NCI-H2171 (cell line): ENCODE measurements at places on chromosomes 6 and 20.

DNA sequence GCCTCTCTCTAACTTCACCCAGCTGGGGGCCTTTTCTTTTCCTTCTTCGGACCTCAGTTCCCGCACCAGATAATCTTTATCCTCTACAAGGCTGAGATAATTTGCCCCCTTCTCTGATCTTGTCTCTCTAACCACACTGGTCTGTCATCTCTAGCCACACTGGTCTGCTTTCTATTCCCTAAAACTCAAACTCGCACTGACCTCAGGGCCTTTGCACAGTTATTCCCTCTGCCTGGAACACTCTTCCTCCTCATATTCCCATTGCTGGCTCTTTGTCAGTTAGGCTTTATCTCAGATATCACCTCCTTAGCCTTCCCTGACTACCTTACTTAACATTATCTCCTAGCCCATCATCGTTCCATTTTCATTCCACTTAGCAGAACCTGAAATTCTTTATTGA lies 7.6 kb downstream of the RIMS4 start:
- DNase-seq: no peak

- DNase-seq: no peak
Observed at GRCh38 chr6:107931894-107932293, 26.1 kb downstream of the SEC63 start.

- DNase-seq: no peak
Observed at GRCh38 chr20:1815502-1816085, 79.6 kb upstream of the SIRPA start.

DNA sequence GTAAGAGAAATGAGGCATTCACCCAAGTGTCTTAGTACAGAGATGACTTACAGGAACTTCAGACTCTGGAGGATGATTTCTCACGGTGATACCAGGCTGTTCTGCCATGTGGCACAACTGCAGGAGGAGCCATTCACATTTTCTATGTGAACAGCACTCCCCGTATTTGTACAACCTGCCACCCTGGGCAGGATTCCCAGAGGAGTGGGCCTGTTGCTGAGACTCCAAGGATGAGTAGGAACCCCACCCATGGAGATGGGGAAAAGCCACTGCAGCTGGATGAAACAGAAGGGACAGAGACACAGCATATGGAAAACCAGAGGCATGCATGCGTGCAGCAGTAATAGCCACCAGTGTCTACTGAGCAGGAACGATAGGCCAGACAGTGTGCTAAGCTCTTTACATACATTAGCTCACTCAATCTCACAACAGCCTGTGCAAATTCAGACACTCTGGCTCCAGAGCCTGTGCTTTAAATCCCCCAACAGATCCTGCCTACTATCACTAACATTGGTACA lies 48.0 kb upstream of the PTPRT start:
- DNase-seq: no peak

DNA sequence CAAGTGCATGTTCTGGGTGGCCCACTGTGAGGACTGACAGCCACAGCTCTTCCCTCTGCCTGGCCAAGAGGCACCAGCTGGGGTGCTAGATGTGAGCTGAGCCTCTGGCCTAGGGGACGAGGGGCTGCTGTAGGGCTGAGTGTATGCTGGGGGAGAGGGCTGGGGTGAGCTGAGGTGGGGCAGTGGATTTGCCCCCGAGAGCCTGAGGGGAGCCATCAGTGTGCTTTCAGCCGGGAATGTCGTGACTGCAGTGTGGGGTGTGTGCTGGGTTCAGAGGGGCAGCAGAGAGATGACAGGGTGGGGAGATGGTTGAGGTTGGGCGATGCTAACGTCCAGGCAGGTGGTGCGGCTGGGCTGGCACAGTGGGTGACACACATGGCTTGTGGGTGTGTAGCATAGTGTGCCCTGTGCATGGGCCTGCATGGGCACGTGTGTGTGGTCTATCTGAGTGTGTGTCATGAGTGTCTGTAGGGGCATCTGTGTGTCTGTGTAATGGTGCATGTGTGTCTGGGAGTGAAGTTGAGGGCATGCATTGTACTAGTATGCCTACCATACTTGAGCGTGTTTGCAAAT lies 46.0 kb upstream of the BLCAP start:
- no peak for DNase-seq

DNA sequence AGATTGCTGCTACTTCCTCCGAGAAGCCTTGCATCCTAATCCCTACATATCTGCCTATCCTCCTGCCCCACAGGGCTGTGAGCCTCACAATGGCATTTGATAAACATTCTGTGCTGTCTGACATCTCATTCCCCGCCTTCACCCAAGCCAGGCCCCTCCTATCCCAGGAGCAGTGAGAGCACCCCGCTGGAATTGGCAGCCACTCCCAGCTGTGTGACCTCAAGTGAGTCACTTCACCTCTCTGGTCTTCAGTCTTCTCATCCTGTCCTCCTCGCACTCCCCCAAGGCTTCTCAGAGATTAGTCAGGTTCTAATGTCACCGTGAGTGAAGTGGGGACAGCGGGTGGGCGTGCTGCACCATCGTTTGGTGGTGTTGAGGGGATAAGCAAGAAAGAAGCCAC lies 81.7 kb downstream of the CDH22 start:
- no peak for DNase-seq

GRCh38 chr6:1636971-1637871 lies 27.5 kb downstream of the FOXC1 start:
- peak; percentile 87 for DNase-seq

DNA sequence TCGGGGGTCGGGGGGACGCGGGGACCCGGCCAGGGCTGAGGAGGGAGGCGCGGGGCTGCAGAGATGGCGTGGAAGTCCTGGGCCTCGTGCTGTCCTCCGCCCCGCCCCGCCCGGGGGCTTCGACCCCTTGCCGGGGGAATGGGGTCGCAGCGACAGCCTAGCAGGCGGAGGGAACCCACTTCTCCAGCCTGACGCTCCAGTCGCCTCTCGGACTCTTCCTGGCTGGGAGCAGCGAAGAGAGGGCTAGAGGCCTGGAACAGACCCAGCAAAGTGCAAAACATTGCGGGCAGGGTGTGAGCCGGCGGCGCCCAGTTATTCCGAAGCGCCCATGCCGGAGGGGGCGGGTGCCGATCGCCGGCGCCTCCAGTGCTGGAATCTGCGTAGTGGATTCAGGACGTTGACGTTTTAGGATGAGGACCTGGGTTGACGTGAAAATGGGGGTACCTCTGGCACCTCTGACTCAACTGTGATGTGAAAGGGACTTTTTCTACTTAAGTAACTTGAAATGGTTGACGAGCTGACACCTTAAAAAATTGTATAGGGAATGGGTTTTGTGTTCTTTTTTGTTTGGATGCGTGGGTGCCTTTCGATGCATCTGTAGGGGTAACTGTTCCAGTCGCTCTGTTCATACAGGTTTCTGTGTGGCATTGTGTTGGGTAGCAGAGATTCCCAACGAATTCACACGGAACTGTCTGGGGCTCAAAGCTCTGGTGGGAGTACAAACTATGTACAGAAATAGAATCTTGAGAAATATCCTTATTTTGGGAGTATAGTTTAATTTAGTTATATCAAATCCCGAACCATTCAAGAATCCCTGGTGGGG lies 1.4 kb downstream of the SLC35F1 start:
- DNase-seq: no peak

GRCh38 chr6:118700531-118700930 lies 49.1 kb upstream of the CEP85L start:
- DNase-seq: no peak

- no peak for DNase-seq
Observed at GRCh38 chr6:25360621-25361020, 81.4 kb downstream of the CARMIL1 start.

DNA sequence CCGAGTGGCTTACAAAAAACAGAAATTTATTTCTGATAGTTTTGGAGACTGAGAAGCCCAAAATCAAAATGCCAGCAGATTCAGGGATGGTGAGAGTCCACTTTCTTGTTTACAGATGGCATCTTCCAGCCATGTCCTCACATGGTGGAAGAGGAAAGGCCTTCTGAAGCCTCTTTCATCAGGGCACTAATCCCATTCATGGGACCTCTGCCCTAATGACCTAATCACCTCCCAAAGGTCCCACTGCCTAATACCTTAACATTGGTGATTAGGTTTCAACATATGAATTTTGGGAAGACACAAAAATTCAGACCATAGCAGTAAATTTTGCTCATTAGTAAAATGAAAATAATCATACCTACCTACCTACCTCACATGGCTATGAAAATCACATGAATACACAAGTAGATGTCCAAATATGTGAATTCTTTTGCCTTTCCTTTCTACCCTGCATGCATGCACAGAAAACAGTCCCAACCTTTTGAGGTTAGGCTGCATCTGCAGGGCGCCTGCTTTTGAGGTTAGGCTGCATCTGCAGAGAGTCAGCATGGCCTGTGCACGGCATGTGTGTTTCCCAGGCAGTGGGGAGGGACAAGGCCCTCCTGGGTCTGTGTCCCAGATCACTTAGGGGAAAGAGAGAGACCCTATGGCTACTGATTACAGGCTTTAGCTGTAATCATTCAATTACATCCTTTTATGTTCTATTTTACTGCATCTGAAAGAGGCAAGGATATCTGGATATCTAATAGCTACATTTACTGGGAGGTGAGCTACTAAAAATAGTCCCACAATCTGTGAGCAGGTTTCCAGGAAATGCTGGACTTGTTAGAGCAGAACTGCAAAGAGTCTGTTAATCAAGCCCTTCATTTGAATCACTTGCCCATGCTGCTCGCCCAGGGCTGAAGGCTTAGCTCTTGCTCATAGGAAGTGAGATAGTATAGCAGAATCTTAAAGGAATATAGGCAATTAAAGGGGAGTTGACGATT lies 497.7 kb upstream of the MARCKS start:
- DNase-seq: no peak

DNA sequence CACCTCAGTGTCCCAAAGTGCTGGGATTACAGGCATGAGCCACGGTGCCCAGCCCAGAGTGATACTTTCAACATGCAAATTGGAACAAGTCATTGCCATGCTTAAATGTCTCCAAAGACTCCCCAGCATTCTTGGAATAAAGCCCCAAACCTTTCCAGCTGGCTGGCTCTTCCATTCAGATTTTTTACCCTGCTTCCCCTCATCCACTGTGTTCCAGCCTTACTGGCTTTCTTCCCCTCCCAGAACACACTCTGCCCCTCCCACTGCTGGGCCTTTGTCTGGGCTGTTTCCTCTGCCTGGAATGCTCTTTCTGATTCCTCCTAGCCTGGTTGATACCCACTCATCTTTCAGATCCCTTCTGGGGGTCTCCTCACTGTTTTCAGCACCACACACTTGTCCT lies 40.1 kb upstream of the NNAT start:
- DNase-seq: no peak
